Thyroid gland (tissue), 4 donors: ENCODE measurements at places on chromosomes 11 and 22. TPM values are rescaled to one million over a fixed set of nuclear protein-coding genes. Genes with fewer than 3 reads are reported as not detected.
A peak's percentile ranks its signal among the peaks of the same experiment; 100 is the strongest.

DNA sequence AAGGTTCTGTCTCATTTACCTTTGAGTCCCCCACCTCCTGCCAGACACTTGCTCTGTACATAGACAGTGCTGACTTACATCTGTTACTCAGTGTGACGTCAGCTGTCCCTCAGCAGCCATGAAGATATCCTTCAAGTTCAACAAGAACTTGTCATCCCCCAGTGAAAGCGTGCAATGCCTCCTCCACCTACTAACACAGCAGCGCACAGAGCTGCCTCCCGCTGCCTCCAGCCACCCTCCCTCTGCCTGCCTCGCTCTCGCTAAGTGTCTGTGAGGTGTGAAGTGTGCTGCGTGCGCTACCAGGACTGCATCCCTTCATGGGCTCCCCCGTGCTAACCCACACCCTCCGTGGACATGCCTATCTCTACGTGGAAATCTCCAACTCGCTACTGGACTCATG is 621.4 kb downstream of the BRD1 start:
- H3K27ac ChIP-seq, result no peak overlapping the region
- no peaks in the 10 kb centered on the region for H3K4me1 ChIP-seq
- no peak for DNase-seq
- no peaks in the 10 kb centered on the region for H3K36me3 ChIP-seq
- H3K4me3 ChIP-seq, result no peak overlapping the region
- no peaks in the 10 kb centered on the region for H3K27me3 ChIP-seq

DNA sequence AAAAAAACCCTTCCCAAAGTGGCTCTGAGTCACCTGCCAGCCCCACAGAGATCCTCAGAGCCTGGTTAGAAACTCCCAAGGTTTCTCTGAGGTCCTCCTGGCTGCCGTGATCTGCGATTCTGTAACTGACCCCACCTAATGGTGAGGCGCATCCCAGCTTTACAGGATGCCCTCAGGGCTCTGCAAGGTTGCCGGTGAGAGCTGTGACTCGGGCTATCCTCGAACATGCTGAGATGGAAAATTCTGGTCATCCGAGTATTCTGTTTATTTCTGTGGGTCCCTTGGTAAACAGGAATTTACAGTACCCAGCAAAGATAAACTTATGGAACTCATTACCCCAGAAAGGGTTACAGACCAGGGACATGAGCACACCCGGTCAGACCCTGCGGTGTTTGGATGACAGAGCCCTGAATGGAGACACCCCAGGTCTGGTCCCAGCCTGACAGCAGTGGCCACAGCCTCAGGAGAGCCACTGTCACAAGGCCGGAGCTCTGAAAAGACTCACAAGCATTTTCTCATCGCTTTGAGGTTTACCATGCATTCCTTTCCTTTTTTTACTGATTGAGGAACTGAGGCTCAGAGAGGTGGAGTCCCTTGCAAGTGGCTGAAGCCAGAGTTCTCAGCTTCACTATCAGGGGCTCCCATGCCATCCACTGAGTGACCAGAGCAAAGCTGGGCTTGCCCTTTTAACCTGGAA is 22.2 kb downstream of the LIF start:
- H3K27me3 ChIP-seq, result no peaks in the 10 kb centered on the region
- H3K27ac ChIP-seq, result no peak overlapping the region
- H3K4me1 ChIP-seq, result no peaks in the 10 kb centered on the region
- no peaks in the 10 kb centered on the region for H3K36me3 ChIP-seq

- DNase-seq, result no peak
- H3K27me3 ChIP-seq, result no peaks in the 10 kb centered on the region
- no peak overlapping the region for H3K4me3 ChIP-seq
These were observed 23.8 kb downstream of the OPCML start for GRCh38 chr11:133508468-133508867.

GRCh38 chr11:57618438-57618837 is 21.0 kb downstream of the SERPING1 start:
- no peak overlapping the region for H3K4me3 ChIP-seq
- H3K36me3 ChIP-seq, result no peaks in the 10 kb centered on the region

DNA sequence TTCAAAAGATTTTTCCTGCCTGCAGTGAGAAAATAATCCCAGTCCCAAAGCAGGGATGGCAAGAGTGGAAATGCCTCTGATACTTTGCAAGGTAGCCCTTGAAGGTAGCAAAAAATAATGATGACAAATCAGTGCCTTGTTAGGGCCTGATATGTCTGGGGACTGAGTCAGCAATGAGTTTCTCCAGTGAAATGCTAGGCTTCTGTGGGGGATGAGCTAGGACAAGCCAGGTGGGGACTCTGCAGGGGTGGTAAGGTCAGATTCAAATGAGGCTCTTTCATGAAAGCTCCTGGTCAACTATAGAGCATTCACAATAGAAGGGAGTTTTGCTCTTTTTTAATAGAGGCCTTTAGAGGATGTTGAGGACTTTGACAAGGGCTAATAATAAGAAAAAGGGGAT is 77.7 kb downstream of the ME3 start:
- DNase-seq, result no peak
- no peak overlapping the region for H3K27ac ChIP-seq
- H3K4me1 ChIP-seq, result peaks cover 15% of the 10 kb centered on the region
- H3K36me3 ChIP-seq, result no peaks in the 10 kb centered on the region
- H3K4me3 ChIP-seq, result no peak overlapping the region
- no peaks in the 10 kb centered on the region for H3K27me3 ChIP-seq

- H3K27me3 ChIP-seq, result no peaks in the 10 kb centered on the region
- no peak overlapping the region for H3K27ac ChIP-seq
- H3K4me3 ChIP-seq, result no peak overlapping the region
- H3K36me3 ChIP-seq, result peaks cover 12% of the 10 kb centered on the region
These were observed 94.3 kb downstream of the FEZ1 start for GRCh38 chr11:125401746-125402145.

DNA sequence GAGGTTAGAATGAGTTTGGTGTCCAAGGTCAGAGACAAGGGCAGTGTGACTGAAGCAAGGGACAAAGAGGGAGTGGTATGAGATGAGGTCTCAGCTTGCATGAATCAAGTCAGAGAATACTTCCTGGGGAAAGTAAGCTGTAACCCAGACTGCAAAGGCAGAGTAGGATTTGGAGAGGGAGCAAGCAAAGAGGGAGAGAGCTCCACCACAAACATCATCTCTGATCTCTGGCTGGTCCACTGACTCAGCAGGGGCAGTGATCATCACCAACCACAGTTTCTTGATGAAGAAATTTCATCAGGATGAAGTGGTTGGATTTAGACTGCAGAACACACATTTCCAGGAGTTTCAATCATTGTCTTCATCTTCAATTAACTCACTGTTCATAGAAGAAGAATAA is 54.9 kb upstream of the HMGXB4 start:
- DNase-seq, result no peak
- H3K4me1 ChIP-seq, result no peaks in the 10 kb centered on the region
- H3K27ac ChIP-seq, result no peak overlapping the region
- no peaks in the 10 kb centered on the region for H3K27me3 ChIP-seq
- H3K4me3 ChIP-seq, result no peak overlapping the region
- no peaks in the 10 kb centered on the region for H3K36me3 ChIP-seq

DNA sequence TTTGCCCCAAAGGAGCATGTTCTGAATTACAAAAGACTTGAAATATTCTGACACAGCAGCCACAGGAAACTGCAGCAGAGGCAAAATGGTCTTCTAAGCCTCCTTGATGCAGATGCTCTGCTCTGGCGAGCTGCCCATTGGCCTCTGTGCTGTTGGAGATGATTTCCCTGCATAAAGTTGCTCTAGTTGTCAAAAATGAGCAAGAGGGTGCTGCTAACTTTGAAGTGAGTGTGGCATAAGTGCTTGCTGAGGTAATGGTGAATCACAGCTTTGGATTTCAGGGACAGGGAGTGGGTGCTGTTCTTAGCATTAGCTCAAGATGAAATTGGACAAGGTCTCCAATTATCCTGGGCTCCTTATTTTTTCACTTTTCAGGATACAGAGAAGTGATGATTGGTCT is 435.4 kb downstream of the TMEM135 start:
- no peaks in the 10 kb centered on the region for H3K36me3 ChIP-seq
- no peak for DNase-seq
- no peak overlapping the region for H3K27ac ChIP-seq
- no peaks in the 10 kb centered on the region for H3K4me1 ChIP-seq

- H3K27ac ChIP-seq, result no peak overlapping the region
- no peak overlapping the region for H3K4me3 ChIP-seq
- no peaks in the 10 kb centered on the region for H3K36me3 ChIP-seq
These were observed 71.8 kb upstream of the PARVG start for GRCh38 chr22:44108806-44109385.

DNA sequence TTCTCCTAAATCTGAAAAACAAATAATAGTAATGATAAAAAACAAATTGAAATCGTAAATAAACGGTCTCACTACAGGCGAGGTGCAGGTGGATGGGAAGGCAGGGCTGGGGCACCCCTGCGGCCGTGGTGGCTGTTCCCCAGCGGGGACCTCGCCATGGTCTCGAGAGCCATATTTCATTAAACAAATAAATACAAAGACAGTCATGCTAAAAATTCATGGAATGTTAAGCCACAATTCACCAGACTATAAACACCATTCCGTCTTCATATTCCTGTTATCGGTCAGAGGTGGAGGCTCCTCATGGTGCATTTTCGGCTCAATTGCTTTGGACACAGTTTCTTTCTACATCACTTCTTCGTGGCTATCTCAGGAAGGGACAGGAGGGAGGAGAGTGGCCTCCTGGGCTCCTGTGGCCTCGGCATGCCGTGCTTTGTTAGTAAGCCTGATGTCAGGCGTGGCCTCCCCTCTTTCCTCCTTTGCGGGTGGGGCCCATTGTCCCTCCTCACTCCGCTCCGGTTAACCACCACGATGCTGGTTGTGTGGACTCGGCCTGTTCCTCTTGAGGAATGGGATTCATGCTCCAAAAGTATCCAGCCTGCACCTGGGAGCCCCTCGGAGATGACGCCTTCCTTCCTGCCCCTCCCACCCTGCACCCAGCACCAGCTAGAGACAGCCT is 16.1 kb upstream of the BRSK2 start:
- no peaks in the 10 kb centered on the region for H3K27me3 ChIP-seq
- no peaks in the 10 kb centered on the region for H3K4me1 ChIP-seq
- DNase-seq, result no peak
- no peak overlapping the region for H3K27ac ChIP-seq
- H3K4me3 ChIP-seq, result no peak overlapping the region
- no peaks in the 10 kb centered on the region for H3K36me3 ChIP-seq

- H3K4me1 ChIP-seq, result no peaks in the 10 kb centered on the region
- no peaks in the 10 kb centered on the region for H3K27me3 ChIP-seq
- H3K27ac ChIP-seq, result no peak overlapping the region
- H3K4me3 ChIP-seq, result no peak overlapping the region
- DNase-seq, result no peak
These were observed 23.1 kb downstream of the TMPRSS13 start for GRCh38 chr11:117906126-117906525.

GRCh38 chr11:78714539-78714938 is 139.9 kb upstream of the NARS2 start:
- no peaks in the 10 kb centered on the region for H3K36me3 ChIP-seq
- H3K4me1 ChIP-seq, result peaks cover 9% of the 10 kb centered on the region
- H3K27me3 ChIP-seq, result no peaks in the 10 kb centered on the region
- peak; percentile 20 for DNase-seq
- H3K27ac ChIP-seq, result no peak overlapping the region
- no peak overlapping the region for H3K4me3 ChIP-seq

GRCh38 chr22:26435327-26436093 is 6.5 kb downstream of the ASPHD2 start:
- no peak overlapping the region for H3K27ac ChIP-seq
- H3K4me3 ChIP-seq, result no peak overlapping the region
- H3K36me3 ChIP-seq, result no peaks in the 10 kb centered on the region

GRCh38 chr11:45037434-45038005 is 86.8 kb upstream of the TP53I11 start:
- H3K27ac ChIP-seq, result no peak overlapping the region
- no peaks in the 10 kb centered on the region for H3K4me1 ChIP-seq
- no peaks in the 10 kb centered on the region for H3K36me3 ChIP-seq

GRCh38 chr11:19729141-19729540 is 16.5 kb downstream of the NAV2 start:
- H3K27me3 ChIP-seq, result no peaks in the 10 kb centered on the region
- H3K4me3 ChIP-seq, result no peak overlapping the region
- H3K36me3 ChIP-seq, result no peaks in the 10 kb centered on the region

DNA sequence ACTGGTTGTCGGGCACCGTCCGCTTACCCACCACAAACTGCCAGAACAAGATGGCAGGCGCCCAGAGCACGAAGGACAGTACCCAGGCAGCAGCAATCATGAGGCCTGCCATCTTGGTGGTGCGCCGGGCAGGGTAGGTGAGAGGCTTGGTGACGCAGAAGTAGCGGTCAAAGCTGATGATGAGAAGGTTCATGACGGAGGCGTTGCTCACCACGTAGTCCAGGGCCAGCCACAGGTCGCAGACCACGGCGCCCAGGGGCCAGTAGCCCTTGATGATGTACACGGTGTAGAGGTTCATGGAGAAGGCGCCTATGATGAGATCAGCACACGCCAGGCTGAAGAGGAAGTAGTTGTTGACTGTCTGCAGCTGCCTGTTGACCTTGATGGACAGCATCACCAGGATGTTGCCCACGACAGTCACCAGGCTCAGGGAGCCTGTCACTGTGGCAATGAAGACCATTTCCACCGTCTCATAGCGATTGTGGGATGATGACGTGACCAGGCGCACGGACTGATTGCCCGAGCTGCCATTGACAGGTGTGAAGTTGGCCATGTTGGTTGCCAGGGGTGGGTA is 4.6 kb downstream of the MDK start:
- peaks cover 37% of the 10 kb centered on the region for H3K4me1 ChIP-seq
- no peak for DNase-seq
- peaks cover 14% of the 10 kb centered on the region for H3K27me3 ChIP-seq
- H3K36me3 ChIP-seq, result no peaks in the 10 kb centered on the region

DNA sequence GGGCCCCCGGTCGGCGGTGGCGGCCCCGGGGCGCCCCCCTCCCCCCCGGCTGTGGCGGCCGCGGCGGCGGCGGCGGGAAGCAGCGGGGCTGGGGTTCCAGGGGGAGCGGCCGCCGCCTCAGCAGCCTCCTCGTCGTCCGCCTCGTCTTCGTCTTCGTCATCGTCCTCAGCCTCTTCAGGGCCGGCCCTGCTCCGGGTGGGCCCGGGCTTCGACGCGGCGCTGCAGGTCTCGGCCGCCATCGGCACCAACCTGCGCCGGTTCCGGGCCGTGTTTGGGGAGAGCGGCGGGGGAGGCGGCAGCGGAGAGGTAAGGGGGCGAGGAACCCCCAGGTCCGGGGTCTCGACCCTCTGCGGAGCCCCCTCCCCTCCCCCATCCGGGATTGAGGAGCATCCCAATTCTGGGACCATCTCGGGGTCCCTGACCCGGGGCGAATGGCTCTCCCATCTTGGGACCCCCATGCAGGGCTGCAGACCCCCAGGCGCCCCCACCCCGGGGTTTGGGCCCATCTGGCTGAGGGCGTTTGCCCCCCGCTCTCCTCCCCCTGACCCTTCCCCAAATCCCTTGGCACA is 431 bp downstream of the KMT2A start:
- DNase-seq, result peak; percentile 20
- H3K4me3 ChIP-seq, result peak overlapping the region; percentile 79
- H3K4me1 ChIP-seq, result peaks cover 41% of the 10 kb centered on the region
- H3K27ac ChIP-seq, result peak overlapping the region; percentile 91
- no peaks in the 10 kb centered on the region for H3K36me3 ChIP-seq
- H3K27me3 ChIP-seq, result no peaks in the 10 kb centered on the region

- no peak overlapping the region for H3K4me3 ChIP-seq
- no peaks in the 10 kb centered on the region for H3K4me1 ChIP-seq
- peaks cover 53% of the 10 kb centered on the region for H3K36me3 ChIP-seq
- DNase-seq, result no peak
These were observed 35.3 kb downstream of the IGHMBP2 start for GRCh38 chr11:68938816-68939582.

The C22orf42 gene
- total RNA-seq, result not detected

The AGBL2 gene
- 0.94 TPM for total RNA-seq

The KCNQ1 gene
- 103 TPM for total RNA-seq

The SPTY2D1 gene
- 26.3 TPM for total RNA-seq

The ZNRD2 gene
- total RNA-seq, result 79.1 TPM

The DDI1 gene
- total RNA-seq, result not detected

The OR52N4 gene
- not detected for total RNA-seq

The DGCR6 gene
- total RNA-seq, result 9.0 TPM

The SPI1 gene
- 4.8 TPM for total RNA-seq

The OR6M1 gene
- total RNA-seq, result not detected

The TSSK2 gene
- 0.59 TPM for total RNA-seq
